ENCODE measurements at places on chromosomes 12 and 14.

DNA sequence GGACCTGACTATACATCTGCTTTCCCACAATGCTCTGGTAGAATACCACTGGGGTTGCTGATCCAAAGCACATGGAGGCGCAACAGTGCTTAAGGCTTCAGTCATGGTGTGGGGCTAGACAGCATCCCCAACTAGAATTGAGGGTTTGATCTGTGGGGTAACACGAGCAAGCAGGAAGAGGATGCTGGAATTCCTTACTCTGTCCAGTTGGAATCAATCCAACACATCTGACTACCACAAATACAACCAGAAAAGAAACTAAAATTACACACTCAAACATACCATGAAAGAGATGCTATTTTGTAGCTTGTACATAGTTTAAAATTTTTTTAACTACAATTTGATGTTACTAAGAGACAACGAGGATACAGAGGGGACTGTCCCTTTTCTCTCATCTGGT is 40.4 kb upstream of the GTF2A1 start:
- no peak for DNase-seq

- no peak for DNase-seq
These were observed 103.3 kb upstream of the FZD10 start for GRCh38 chr12:130058926-130059472.

GRCh38 chr14:22567437-22567836 is 21.6 kb downstream of the DAD1 start:
- no peak for DNase-seq

DNA sequence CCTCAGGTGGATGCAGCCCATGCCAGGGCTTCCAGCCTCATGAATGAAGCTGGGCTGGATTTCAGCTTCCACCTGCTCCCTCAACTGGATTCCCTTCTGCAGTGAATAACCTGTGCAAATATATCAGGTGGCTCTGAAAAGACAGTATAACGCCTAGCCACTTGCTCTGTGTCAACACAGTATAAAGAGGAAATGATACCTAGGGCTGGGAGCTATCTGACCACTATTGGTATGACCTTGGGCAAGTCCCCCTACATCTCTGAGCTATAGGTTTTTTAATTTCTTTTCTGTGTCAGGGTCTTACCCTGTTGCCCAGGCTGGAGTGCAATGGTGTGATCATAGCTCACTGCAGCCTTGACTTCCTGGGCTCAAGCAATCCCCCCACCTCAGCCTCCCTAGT is 19.8 kb downstream of the ISM2 start:
- no peak for DNase-seq

DNA sequence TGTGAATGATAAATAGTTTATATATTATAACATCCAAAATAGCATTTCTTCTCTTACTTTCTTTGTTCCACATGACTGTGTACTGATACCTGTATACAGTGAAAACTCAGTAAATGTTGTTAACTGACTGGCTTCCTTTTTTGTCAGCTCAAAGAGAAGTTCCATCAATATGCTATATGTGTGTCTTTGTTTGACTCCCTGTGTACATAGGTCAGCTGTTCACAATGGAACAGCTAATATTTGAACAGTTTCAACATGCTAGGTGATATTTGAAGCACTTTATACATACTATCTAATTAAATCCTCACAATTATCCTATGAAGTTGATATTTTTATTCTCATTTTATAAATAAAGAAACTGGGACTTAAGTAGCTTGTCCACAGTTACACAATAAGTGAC is 15.3 kb upstream of the KICS2 start:
- DNase-seq: no peak

DNA sequence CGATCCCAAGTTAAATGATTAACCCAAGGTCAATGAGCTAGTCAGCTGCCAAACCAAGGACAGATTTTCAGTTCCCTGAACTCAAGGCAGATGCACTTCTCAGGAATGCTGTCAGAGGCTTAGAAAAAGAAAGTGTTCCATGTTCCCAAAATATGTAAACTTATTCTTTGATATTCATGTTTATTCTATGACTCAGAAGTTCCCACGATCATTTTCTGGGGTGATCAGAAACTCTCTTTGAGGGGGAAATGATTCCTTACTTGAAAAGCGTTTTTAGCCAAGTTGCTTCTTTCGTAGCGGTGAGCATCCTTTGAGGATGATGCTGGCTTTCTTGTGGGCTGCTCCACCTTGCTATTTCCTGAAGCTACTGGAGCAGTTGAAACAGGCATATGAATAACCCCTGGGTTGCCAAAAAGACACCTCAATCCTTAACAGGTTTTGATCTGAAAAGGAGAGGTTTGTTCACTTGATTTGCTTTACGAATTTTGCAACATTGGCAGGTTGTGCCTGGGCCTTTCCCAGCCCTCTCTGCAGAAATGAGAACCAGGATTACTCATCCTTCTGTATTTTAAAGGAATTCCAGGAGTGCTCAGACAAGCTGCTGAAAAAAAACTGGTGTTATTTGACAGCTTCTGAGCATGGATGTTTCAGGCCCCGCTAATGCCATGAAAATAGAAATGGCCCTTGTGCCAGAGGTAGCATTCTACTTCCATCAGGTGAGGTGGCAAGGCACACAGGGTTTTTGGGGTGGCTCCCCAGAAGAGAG is 121.4 kb upstream of the HIF1A start:
- no peak for DNase-seq

DNA sequence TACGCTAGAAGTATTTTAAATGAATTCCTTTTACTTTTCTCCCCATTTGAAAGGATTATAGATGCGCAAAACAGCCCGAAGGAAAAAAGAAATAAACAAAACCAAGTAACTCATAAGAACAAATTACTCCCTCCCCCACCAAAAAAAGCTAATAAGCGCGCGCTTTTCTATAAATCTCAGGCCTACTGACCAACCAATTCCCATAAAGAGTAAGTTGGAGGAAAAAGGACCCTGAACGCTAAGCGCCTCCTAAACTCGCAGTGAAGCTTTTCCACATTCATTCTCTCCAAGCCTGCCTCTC is 588 bp downstream of the MBIP start:
- DNase-seq: no peak

DNA sequence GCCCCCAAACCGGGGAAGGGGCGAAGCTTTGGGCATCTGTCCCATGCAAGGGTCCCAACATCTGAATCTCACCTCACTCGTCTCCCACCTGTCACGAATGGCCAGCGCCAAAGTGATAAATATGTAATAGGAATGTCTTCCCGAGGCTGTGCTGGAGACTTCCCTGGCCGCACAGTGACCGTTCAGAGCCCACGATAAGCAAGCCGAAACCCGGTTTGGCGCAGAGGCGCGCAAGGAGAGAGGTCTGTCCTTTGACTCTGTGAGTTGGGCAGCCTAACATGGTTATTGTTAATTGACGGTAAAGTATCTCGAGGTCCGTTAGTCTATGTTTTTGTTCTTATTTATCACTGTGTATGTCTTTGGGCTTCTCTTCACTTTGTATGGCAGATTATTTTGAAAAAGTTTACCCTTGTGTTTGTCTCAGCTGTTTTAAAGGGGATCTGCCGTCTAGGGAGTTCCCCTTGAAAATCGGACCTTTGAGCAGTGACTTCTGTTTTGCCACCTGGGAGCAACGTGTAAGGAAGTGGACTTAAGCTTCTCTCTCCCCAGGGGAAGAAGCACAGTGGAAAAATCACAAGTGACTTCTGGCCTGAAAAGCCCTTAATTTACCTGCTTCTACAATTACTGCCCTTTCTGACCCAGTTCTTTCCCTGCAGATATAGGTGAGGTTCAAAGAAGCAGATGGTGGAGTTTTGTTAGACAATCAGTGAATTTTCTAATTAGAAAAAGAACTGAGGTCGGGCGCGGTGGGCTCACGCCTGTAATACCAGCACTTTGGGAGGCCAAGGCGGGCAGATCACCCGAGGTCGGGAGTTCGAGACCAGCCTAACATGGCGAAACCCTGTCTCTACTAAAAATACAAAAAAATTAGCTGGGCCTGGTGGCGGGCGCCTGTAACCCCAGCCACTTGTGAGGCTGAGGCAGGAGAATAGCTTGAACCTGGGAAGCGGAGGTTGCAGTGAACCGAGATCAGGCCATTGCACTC is 1.1 kb upstream of the TM9SF1 start:
- no peak for DNase-seq

GRCh38 chr14:32738206-32738871 is 200.3 kb upstream of the NPAS3 start:
- DNase-seq: no peak

Data from fibroblast of the conjunctiva (primary cell).